ENCODE measurements at places on chromosomes 5 and 9.
A peak's percentile ranks its signal among the peaks of the same experiment; 100 is the strongest.

GRCh38 chr5:36944607-36945225 lies 68.1 kb downstream of the NIPBL start:
- DNase-seq = peak; percentile 79

DNA sequence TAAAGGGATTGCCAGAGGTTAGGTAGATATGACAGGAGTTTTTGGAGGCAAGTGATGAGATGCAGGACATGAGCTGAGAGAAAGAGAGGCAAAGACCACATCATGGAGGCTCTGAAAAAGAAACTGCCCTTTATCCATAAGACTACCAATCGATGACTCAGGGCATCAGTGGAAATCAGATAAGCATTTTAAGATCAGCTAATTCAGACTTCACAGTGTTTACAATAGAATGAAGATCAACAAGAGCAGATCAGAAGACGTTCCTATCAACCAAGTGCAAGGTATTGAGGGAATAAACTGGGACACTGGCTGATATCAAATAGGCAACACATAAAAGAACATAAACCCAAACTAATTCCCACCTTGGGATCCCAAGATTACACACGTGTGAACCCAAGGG lies 227.2 kb downstream of the SLCO4C1 start:
- no peak for DNase-seq

DNA sequence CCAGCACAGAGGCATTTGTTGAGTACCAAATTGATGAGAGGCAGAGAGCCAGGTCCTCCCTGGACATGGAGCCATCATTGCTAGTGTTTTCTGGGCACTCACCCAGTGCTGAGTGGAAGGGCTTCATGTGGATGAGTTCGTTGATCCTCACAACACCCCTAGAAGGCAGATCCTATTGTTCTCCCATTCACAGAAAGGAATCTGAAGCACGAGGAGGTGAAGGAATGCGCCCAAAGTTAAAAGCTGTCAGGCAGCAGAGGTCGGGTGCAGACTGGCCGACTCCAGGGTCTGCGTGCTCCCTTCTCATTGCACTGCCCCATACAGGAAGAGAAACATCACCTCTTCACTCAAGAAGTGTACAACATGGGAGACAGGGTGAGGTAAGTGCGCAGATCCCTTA lies 153.5 kb upstream of the TNPO1 start:
- no peak for DNase-seq

- DNase-seq = no peak
Observed at GRCh38 chr9:115651461-115651860, 502.1 kb upstream of the PAPPA start.

- no peak for DNase-seq
Observed at GRCh38 chr9:117145811-117146490, 268.9 kb downstream of the ASTN2 start.

GRCh38 chr9:107739601-107740082 lies 250.1 kb upstream of the KLF4 start:
- no peak for DNase-seq

DNA sequence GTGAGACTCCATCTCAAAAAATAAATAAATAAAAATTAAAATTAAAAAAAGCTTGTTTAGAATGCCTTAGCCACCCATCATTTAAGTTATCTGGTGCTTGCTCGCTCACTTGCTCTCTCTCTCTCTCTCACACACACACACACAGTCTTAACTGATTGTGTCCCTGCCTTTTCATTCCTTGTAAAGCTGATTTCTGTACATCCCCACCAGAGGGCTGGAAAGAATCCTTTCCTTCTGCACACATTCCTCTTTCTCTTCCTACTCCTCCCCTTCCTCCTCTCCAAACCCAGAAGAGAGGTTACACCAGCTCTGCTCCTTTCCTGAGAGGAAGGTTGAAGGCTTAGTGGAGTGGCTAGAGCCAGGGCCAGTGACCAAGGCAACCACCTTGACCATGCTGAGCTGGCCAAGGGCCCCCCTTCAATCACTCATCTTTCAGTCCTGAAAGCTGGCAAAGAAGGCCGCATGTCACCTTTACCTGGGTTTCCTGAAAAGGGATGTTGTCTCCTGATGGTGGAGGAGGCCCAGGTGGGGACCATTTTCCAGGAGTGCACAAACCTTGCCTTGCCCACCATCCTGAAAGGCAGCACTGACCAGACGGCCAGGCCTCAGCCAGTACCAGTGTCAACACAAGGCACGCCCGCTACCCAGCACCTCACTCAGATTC lies 25.6 kb downstream of the STK10 start:
- no peak for DNase-seq

GRCh38 chr5:179325296-179326031 lies 19.8 kb downstream of the ADAMTS2 start:
- DNase-seq = no peak

- no peak for DNase-seq
Observed at GRCh38 chr5:51495672-51496071, 112.4 kb downstream of the ISL1 start.

- DNase-seq = no peak
Observed at GRCh38 chr9:86534572-86535258, 180.5 kb upstream of the TUT7 start.

DNA sequence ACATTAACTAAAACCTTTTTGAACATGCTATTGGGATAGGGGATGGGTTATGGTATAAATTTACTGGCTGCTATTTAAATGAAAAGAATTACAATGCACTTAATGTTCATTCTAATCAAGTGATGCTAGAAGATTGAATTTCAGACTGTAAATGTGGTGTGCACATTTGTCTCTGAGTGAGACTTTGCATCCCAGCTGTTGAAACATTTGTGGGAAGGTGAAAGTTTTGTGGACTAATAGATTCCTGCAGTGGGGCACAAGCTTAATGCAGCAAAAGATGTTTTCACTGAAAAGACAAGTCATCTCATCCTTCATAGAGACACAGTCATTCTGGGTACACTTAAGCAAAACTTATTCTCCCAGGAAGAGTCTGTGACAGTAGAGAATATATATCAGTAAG lies 323.6 kb downstream of the NFIB start:
- no peak for DNase-seq

- peak; percentile 84 for DNase-seq
Observed at GRCh38 chr9:130118841-130119518, 53.2 kb upstream of the NCS1 start.

DNA sequence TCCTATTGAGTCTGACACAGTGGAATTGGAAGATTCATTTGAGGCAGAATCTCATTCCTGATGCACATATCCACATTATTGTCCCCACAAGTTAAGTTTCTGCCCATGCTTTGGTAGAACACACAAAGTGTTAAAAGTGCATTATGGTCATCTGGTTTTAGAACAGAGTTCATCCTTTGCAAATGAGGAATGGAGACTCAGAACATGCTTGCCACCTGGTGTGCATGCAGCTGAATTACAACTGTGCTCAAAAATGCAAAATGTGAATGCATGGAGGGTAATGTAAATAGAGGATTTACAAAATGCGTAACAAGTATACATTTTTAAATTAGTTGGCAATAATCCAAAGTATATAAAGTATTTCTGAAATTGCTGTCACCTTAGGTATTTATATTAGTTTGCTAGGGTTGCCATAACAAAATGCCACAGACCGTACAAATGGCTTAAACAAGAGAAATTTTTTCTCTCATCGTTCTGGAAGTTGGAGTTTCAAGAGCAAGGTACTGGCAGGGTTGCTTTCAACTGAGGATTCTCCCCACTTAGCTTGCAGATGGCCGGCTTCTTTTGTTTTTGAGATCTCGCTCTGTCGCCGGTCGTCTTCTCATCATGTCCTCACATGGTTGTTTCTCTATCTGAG lies 671.1 kb downstream of the TAF11L14 start:
- DNase-seq = no peak

DNA sequence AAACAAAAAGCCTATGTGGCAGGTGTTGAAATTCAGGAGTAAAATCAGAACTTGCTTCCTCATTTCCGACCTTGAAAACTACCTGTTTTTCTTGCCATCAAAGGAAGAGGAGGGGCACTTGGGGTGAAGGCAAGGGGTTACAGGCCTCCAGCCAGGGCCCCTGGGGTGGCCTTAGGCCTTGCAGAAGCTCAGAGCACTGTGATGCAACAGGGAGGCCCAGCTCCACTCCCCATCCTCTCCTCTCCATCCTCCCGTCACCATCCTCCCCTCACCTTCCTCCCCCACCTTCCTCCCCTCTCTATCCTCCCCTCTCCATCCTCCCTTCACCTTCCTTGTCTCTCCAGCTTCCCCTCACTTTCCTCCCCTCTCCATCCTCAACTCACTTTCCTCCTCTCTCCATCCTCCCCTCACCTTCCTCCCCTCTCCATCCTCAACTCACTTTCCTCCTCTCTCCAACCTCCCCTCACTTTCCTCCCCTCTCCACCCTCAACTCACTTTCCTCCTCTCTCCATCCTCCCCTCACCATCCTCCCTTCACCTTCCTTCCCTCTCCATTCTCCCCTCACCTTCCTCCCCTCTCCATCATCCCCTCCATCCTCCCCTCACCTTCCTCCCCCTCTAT lies 111.6 kb downstream of the WNK2 start:
- DNase-seq = no peak

GRCh38 chr9:84501587-84501986 lies 161.0 kb upstream of the SLC28A3 start:
- no peak for DNase-seq

GRCh38 chr5:138138949-138139780 lies at the start of gene NME5:
NME5 (minus strand) TSS chr5:138139428; CDS start chr5:138138780, 648 bp downstream.
- no peak for DNase-seq

- DNase-seq = no peak
Observed at GRCh38 chr5:54689411-54690251, 172.1 kb downstream of the SNX18 start.

GRCh38 chr9:124696101-124696500 lies 75.0 kb downstream of the NR6A1 start:
- no peak for DNase-seq

GRCh38 chr9:108188976-108189375 lies 666.8 kb downstream of the ACTL7B start:
- no peak for DNase-seq

GRCh38 chr5:139817362-139817761 lies 21.8 kb downstream of the PSD2 start:
- DNase-seq = no peak

- no peak for DNase-seq
Observed at GRCh38 chr9:99253772-99254431, 31.8 kb downstream of the SEC61B start.

GRCh38 chr5:20678814-20679298 lies 690.9 kb upstream of the CDH18 start:
- no peak for DNase-seq

DNA sequence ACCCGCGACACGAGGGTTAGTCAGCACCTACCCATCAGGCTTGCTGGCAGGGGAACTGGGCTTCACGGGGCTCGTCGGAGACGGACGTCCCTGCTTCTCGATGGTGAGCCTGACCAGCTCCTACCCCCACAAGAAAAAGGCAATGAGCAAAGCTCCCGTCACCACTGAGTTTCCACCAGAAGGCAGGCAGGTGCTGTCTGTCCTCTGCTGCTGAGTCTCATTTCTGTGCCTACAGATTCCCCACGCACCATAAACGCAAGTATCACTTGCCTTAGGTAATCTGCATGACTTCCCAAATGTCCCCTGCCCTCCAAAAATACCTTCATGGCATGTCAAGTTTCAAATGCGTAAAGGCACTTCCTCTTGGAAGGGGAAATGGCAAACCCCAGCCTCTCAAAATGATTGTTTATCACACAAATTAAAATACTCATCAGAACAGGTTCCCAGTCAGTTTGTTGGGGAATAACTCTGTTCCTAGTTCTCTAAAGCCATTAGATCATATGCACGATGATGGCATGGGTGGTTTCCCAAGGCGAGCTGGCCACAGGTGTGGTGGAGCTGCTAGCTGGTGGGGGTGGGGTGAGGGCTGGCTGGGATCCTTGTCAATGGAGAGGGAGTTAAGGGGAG lies 85.0 kb downstream of the PRRT1B start:
- no peak for DNase-seq

DNA sequence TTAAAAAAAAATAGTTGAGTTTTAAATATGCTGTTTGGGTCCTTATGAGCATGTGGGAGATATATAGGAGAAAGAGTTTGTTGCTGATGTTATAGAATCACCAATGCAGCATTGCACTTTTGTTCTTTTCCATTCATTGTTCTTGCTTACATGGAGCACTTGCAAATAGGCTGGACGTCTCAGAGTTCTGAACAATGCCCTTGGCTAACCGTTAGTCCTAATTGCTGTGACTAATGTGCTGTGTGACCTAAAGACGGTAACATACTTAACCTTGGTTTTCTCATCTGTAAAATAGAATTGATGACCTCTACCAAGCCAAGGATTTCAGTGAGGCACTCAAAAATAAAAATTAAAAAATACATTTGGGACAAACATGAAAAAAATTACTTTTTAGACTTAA lies 29.8 kb downstream of the PIK3R1 start:
- no peak for DNase-seq

- no peak for DNase-seq
Observed at GRCh38 chr5:169796731-169797130, 159.7 kb downstream of the DOCK2 start.

GRCh38 chr5:13749766-13750165 lies 194.7 kb downstream of the DNAH5 start:
- no peak for DNase-seq

DNA sequence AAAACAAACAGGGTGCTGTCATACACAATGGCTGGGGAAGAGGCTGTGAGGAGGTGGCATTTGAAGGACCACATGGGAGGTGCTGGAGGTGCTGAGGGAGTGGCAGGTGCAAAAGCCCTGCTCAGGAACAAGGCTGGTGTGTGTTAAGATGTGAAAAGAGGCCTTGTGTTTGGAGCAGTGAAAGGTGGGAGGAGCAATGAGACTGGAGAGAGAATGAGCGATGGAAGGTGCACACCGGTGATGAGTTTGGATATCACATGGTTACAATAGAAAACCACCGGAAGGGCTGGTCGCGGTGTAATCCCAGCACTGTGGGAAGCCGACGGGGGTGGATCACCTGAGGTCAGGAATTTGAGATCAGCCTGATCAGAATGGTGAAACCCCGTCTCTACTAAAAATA lies 9.2 kb upstream of the FIBCD1 start:
- DNase-seq = no peak

GRCh38 chr9:81517954-81518353 lies 171.4 kb downstream of the TLE1 start:
- DNase-seq = no peak

DNA sequence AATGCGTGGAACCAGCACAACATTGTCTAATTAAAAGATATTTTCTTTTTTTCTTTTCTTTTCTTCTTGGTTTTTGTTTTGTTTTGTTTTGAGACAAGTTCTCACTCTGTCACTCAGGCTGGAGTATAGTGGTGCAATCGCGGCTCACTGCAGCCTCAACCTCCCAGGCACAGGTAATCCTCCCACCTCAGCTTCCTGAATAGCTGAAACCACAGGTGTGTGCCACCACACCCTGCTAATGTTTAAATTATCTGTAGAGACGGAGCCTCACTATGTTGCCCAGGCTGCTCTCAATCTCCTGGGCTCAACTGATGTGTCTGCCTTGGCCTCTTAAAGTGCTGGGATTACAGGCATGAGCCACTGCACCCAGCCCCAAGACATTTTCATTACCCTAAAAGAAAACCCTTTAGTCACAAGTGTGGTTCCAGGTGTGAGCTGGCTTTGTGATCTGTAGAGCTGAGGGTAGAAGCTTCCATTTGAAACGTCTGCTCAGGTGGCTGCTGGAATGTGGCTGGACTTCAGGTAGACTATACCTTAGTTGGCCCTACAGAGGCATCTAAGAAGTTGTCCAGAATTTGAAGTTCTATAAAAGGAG lies 19.1 kb upstream of the NEK6 start:
- DNase-seq = no peak

GRCh38 chr9:96482476-96482875 lies 32.5 kb downstream of the HABP4 start:
- DNase-seq = no peak

All from hematopoietic multipotent progenitor cell treated with erythropoietin and hydrocortisone succinate and interleukin-3 and kit ligand, for 15 days (in vitro differentiated cells).